AG04450 (cell line): ENCODE measurements at places on chromosomes 16 and 17.

- DNase-seq, result no peak
Measured at GRCh38 chr17:5662409-5663085, 78.2 kb upstream of the NLRP1 start.

DNA sequence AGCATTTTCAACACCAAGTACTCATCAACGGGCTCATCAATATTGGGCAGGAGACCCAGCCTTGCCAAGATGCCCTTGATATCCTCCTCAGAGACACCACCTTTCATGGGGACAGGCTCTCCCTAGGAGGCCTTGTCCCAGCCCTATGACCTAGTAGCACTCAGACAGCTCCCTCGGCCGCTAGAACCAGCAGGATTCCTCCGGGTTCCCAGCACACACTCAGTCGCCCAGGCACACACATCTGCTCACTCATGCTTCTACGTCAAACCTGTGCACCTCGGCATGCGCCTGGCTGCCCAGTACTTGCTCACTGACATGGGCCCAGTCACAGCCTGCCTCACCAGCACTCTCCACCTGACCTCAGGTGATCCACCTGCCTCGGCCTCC, 17.0 kb downstream of the SRCIN1 start:
- no peak for DNase-seq

DNA sequence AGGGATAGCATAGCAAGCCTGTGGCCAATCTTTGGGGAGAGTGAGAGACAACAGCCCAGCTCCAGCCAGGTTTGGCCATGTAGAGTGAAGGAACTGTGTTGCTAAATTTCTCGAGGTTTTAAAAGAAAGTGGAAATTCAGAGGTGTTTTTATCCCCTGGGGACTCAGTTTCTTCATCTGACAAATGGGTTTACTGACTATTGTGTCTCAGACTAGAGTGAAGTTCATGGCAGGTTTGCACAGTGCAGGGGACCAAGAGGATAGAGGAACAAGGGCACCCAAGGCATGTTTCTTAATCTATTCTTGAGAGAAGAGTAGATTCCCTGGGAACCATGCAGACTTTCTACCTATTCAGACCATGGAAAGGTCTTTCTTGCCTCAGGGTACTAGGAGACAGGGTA, 555.8 kb upstream of the C16orf82 start:
- DNase-seq, result no peak

DNA sequence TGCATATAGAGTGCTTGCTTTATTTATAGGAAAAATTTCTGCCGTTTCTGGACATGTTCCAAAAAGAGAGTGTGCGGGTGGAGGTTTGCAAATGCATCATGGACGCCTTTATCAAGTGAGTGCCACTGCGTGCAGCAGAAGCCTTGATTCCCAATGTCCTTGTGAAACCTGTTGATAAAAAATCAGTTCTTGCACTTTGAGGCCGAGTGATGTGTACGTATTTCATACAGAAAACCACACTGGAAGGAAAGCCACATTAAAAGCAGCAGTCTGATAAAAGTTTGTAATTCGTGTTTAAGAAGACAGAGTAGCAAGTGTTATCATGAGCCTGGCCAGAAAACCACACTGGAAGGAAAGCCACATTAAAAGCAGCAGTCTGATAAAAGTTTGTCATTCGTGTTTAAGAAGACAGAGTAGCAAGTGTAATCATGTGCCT, 78.0 kb downstream of the KNOP1 start:
- no peak for DNase-seq

DNA sequence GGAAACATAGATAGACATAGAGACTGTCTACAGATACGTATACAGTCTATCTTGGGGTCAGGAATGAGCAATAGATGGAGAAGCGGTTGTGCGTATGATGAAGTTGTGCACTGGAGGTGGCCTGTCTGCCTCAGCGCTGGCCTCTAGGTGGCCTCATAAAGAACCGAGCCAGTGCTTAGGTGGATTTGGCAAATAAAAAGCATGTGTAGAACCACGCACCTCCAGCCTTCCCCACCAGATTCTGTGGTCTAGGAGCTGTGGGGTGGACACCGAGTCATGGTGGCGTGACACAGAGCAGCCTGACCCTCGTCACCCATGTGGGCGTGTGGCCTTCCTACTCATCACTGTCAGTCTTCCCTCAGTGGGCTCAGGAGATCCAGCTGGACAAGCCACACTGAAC, 34.0 kb downstream of the PGS1 start:
- no peak for DNase-seq

- DNase-seq, result no peak
Measured at GRCh38 chr16:29876217-29876593, 13.2 kb upstream of the CDIPT start.
